Sigmoid colon (tissue), 7 donors: ENCODE measurements at places on chromosomes 3 and 15. TPM values are rescaled to one million over a fixed set of nuclear protein-coding genes. Genes with fewer than 3 reads are reported as not detected.

GRCh38 chr15:66157507-66157906 lies 96.0 kb downstream of the MEGF11 start:
- no peak for DNase-seq

GRCh38 chr3:148062590-148062989 lies 635.1 kb upstream of the AGTR1 start:
- no peak for DNase-seq

MAGI1 gene
- 47.8 TPM for total RNA-seq

DNA sequence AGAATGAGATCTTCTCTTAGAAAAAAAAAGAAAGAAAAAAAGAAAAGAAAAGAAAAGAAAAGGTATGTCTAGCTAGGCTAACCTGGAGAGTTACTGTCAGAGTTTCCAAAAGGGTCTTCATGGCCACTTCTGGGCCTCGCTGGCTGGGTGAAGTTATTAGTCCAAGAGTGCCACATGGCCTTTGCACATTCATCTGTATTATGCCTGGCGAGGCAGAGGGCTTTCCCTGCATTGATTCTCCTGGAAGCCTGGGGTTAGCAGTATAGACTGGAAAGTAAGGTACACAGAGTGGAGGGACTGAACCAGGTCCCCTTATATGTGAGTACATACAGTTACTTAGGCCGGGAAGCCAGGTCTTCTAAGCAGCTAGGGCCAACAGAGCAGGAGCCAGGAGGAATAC lies 54.8 kb upstream of the CGNL1 start:
- DNase-seq, result no peak

GNAT1 gene
- total RNA-seq, result not detected

DNA sequence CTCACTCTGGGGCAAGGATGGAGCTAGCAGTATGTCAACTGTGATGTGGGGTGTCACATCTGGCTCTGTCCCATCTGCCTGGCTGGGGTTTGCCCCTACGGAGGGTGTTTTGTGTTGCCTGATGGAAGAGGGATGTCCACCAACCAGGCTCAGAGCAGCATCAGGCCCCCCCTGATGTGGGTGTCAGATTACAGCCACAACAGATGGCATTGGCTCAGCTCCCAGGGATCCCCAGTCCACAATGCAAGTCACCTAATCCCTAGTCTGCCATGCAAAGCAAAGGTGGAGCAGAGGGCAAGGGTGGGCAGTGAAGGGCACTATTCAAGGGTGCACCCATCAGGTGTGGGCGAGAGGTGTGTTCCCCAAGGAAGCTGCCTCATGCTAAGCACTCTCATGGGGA lies 48.9 kb upstream of the AMOTL2 start:
- DNase-seq, result no peak
